ENCODE measurements at places on chromosomes 3 and 15. TPM values are rescaled to one million over a fixed set of nuclear protein-coding genes. Genes with fewer than 3 reads are reported as not detected.

Gene AGBL1
- not detected for total RNA-seq

- peak; percentile 95 for DNase-seq
Observed at GRCh38 chr3:194139071-194139813, 3.3 kb downstream of the HES1 start.

- DNase-seq: peak; percentile 11
Observed at GRCh38 chr3:123449102-123449996, 459 bp upstream of the ADCY5 start.

Gene HCLS1
- total RNA-seq: 0.39 TPM

GRCh38 chr3:143119009-143119914, at the start of gene CHST2:
TSS of gene CHST2 (plus strand) at chr3:143119771. CDS start at chr3:143120817, 1,046 bp downstream.
- DNase-seq: peak; percentile 82

DNA sequence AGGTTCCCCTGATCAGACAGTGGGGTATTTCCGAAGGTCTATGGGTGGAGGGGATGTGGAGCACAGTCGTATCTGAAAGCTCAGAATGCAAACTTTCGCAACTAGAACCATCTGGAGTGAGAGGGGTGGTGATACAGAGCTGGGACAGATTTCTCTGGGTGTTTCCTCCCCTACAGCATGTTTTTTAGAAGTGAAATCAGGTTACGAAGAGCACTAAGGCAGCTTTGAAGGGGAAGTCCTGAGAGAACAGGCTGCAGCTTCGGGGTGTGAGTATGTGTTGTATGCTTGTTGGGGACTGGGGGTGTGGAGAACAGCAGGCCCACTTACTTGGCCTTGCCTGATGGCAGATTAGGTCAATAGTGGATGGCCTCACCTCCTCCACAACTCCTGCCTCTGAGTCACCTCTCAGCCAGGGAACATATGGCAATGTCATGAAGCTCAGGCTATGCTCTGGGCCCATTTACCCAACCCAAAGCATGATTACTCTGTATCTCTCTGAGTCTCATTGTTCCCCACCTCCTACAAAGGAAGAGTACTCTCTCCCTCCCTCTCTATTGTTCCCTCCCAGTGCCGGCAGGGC, 107.2 kb upstream of the RASGRP1 start:
- no peak for DNase-seq

GRCh38 chr3:179565496-179565895, 2.8 kb downstream of the ACTL6A start:
- DNase-seq: no peak

DNA sequence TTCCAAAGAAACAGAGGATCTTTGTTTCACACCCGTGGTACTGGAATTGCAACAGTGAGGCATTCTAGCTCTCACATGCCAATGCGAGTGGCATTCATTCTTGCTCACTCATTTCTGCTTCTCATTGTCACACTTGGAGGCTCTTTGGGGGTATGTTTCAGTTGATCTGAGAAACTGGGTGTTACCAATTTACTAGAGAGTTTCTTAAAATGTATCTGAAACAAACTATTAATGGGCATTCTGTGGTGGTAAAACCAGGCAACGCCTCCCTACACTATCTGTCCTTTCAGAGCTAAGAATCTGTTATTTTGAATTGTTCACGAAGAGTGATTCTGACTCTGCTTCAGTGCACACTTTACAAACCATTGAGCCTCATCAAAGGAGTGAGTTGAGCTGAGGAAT, 140.6 kb upstream of the BHLHE40 start:
- no peak for DNase-seq

DNA sequence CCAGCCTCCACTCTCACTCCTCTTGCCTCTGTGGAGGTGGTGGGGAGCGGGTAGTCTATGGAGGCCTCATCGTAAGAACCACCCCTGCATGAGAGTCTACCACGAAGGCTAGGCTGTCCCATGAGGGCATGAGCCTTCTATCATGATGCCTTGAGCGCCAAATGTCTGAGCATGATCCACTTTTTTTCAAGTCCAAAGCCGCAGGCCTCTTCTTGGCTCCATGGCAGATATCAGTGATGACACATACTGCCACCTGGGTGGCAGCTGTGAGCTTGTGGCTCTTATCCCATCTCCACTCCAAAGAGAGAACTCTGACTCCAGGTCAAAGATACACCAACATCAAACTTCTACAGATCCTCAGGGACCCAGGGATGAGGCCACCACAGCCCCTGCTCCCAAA, 13.5 kb downstream of the POC1A start:
- peak; percentile 29 for DNase-seq

GRCh38 chr3:150503402-150504099, 42.7 kb downstream of the SERP1 start:
- no peak for DNase-seq

DNA sequence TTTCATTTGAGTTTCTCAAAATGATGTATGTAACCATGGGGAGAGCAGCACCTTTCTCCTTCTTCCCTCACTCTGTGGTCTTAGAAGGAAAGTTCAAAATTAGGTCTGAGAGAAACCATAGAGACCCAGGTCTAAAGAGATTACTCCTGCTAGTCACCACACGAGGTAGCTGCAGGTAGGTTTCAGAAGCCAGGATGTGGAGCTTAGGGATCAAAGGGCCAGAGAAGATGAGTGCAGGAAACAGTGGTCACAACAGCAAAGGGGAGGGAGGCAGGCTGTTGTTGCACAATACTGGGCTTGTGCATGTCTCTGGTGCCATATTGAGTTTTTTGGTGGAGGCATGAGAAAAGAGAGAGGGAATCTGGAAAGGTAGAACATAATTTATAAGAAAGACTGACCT, 583.6 kb downstream of the AGBL1 start:
- DNase-seq: no peak

GRCh38 chr3:100044369-100044768, 69.9 kb downstream of the FILIP1L start:
- no peak for DNase-seq

DNA sequence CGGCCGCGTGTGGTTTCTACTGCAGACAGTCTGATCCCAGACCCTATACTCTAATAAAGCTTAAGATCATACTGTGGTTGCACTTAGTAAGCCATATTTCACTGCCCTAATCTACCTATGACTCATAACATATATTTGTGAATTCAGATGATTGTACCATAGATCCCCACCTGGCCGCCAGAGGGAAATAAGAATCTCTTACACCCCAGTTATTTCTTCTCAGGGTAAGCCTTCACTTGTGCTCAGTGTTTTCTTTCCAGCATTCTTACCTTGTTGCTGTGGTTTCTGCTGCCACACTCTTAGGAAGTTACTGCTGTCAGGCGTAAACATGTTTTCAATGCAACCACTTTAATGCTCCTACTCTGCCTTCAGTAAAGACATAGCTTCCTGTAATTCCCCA, 105.9 kb downstream of the B3GALNT1 start:
- DNase-seq: no peak

DNA sequence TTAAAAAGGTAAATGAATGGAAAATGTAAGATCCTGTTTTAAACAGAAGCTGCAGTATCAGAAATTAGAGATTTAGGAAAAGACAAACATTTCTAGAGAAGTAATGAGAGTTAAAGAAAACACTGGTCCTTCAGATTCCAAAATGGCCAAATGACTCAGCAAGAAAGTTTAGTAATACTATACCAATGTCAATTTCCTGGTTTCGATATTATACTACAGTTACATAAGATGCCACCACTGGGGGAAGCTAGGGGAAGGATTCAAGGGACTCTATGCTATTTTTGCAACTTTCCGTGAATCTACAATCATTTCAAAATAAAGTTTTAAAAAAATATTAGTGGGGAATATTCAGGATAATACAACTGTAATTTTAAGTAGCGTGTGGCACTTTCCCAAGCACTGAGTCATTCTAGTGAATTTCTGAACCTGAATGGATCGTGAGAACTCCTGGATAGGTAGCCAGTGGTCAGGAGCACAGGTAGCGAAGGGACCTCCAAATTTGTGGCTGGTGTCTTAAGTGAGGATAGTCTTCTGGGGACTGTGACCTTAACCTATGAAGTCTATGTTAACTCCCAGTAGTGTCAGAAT, 37.6 kb downstream of the TMCC1 start:
- DNase-seq: peak; percentile 70

DNA sequence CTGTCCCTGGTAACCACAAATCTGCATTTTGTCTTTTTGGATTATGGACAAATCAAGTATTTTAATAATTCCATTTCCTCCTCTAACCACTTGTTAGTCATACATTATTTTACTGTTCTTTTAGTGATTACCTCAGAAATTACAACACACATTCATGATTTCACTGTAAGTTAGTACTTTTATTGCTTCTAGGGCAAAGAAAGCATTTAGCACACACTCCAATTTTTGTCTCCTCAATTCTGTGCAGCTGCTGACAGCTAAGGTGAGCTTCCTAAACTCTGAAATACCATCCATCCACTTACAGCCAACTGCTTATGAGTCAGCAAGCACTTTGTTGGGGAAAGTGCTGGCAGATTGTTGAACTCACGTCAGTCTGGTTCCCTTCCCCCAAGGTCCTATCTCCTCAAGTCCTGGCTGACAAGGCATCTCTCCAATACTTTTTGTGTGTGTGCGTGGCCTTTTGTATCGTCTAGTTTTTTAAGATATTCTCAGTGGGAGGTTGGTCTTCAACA, 49.4 kb upstream of the TNFAIP8L3 start:
- peak; percentile 79 for DNase-seq

GRCh38 chr3:54557538-54558428, 370.1 kb downstream of the LRTM1 start:
- DNase-seq: peak; percentile 69

Gene SAXO2
- total RNA-seq: not detected

Gene FURIN
- total RNA-seq: 20.4 TPM

Gene UBAP1L
- total RNA-seq: 0.12 TPM

Gene IL17RC
- 23.2 TPM for total RNA-seq

Gene FBLN2
- total RNA-seq: 52.7 TPM

DNA sequence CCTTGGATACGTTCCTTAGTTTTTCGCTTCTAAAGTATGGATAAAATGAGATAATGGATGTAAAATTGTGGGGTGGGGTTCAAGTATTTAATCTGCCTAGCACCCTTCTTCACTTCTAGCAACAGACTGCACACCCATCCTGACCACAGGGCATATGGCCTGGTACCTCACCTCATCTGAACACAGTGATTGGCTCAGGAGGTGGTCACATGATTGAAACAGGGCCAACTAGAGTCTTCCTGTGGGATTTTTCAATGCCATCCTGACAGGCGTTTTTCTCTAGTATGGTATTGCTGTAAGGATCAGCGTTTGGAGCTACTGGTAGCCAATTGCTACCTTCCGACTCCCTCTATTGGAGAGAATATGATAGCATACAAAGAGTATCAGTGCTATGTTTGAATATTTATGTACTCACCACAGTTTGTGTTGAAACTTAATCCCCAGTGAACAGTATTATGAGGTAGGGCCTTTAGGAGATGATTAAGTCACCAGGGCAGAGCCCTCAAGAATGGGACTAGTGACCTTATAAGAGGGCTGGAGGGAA, 172.2 kb downstream of the PPM1L start:
- DNase-seq: no peak

GRCh38 chr3:68631850-68632545, 300.3 kb downstream of the TAFA4 start:
- no peak for DNase-seq

DNA sequence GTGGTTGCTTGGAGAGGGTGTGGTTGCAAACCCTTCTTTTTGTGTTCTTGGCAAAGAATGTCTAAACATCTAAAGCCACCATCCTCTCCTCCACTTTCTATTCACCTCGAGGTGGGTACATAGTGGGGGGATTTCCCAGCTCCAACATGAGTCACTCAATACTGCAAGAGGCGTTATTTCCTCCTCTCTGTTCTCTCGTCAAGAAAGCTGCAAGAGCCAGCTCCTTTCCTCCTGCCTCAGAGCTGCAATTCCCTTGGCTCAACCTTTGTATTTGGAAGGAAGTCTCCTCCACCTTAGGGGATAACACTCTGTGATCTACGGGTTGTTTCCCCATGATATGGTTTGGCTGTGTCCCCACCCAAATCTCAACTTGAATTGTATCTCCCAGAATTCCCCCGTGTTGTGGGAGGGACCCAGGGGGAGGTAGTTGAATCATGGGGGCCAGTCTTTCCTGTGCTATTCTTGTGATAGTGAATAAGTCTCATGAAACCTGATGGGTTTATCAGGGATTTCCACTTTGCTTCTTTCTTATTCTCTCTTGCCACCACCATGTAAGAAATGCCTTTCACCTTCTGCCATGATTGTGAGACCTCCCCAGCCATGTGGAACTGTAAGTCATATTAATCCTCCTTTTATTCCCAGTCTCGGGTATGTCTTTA, 138.4 kb downstream of the PLCL2 start:
- DNase-seq: peak; percentile 48

DNA sequence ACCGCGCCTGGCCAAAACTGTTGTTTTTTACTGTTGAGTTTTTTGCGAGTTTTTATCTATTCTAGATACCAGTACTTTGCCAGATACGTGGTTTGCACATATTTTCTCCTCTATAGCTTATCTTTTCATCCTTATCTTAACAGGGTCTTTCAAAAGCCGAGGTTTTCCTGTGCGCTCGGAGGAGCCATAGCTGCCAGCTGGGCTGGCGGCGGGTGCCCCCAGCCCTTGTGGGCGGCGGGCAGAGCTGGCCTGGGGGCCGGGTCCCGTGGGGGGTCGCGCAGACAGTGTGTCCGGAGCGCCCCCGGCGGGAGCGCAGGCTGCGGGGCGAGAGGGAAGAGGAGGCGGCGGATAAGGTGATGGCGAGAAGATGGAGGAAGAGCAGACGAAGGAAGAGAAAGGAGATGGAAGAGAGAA, 11.1 kb upstream of the EIF4A2 start:
- DNase-seq: no peak

DNA sequence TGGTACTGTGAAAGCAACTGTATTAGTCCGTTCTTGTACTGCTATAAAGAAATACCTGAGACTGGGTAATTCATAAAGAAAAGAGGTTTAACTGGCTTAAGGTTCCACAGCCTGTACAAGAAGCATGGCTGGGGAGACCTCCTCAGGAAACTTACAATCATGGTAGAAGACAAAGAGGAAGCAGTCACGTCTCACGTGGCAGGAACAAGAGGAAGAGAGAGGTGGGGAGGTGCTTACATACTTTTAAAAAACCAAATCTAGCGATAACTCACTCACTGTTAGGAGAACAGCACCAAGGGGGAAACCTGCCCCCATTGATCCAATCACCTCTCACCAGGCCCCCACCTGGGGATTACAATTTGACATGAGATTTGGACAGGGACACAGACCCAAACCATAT, 48.9 kb downstream of the IQGAP1 start:
- DNase-seq: no peak

Gene ITGA11
- 90.7 TPM for total RNA-seq

DNA sequence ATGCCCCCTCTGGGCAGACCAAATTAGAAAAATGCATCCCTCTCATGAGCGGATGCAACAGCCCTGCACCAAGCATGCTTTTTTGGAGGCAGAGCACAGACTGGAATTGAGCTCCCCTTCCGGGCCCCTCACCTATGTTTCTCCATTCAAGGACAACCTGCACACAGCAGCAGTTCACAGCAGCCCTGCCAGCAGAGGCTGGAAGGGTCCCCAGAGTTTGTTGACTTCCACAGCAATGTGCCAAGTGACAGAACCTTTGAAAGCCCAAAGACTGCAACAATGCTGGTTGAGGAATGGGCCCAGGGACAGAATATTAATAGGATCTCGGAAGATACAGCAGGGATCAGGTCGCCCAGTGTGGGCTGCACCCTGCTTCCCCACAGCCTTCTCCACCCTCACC, 650.4 kb downstream of the FHIT start:
- DNase-seq: no peak

GRCh38 chr3:38549082-38549481, 52.9 kb downstream of the EXOG start:
- DNase-seq: no peak

- no peak for DNase-seq
Observed at GRCh38 chr3:171700653-171701052, 109.6 kb downstream of the PLD1 start.

All from RPMI7951 (cell line).